Testis (tissue), 5 donors: ENCODE measurements at places on chromosomes 1 and 21.
A peak's percentile ranks its signal among the peaks of the same experiment; 100 is the strongest.

- no peaks in the 10 kb centered on the region for H3K27me3 ChIP-seq
- DNase-seq = no peak
- H3K36me3 ChIP-seq = no peaks in the 10 kb centered on the region
- H3K27ac ChIP-seq = no peak overlapping the region
- no peak overlapping the region for H3K4me3 ChIP-seq
Measured at GRCh38 chr1:229479660-229480399, 28.3 kb downstream of the NUP133 start.

DNA sequence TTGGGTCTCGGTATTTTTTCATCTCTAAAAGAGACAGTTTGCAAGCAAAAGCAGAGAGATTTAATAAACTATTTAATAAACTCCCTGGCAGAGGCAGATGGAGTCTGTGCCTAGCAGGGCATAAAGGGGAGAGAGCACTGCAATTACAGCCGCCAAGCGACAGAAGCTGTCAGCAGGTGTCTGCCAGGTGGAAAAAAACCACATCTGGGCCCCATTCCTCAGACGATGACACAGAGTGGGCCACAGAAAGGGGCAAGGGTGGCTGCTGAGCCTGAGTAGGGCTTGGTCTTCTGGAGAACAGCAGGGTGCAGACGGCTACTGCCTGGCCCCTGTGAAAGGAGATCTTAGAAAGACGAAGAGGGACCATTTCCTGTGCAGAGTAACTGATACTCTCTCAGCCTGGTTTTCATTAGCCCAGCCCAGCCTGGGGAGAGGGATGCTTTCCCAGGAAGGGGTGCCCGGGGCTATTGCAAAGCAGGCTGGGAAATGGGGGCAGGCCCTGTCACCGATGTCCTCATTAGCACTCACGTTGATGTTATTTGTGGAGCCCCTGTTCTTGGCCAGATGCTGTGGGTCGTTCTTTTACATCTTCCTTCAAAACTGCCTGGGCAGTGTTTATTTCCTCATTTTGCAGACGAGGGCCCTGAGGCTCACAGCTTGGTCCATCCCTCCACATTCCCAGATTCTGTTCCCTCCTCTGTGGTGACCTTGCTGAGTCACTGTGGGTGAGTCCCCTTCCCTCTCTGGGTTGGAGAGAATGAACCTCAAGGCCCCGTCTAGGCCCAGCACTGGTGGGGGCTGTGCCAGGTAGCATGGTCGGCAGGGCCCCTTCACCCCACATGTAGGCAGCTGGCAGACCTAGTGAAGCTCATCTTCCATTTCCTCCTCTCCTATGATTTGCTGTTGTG lies 472.7 kb downstream of the PTPRU start:
- H3K27ac ChIP-seq = no peak overlapping the region
- H3K36me3 ChIP-seq = no peaks in the 10 kb centered on the region
- no peaks in the 10 kb centered on the region for H3K27me3 ChIP-seq
- DNase-seq = no peak

GRCh38 chr1:117244306-117244705 lies 33.6 kb upstream of the VTCN1 start:
- no peaks in the 10 kb centered on the region for H3K36me3 ChIP-seq
- no peaks in the 10 kb centered on the region for H3K27me3 ChIP-seq
- H3K4me3 ChIP-seq = no peak overlapping the region
- peaks cover 4% of the 10 kb centered on the region for H3K4me1 ChIP-seq
- H3K27ac ChIP-seq = peak overlapping the region; percentile 50

DNA sequence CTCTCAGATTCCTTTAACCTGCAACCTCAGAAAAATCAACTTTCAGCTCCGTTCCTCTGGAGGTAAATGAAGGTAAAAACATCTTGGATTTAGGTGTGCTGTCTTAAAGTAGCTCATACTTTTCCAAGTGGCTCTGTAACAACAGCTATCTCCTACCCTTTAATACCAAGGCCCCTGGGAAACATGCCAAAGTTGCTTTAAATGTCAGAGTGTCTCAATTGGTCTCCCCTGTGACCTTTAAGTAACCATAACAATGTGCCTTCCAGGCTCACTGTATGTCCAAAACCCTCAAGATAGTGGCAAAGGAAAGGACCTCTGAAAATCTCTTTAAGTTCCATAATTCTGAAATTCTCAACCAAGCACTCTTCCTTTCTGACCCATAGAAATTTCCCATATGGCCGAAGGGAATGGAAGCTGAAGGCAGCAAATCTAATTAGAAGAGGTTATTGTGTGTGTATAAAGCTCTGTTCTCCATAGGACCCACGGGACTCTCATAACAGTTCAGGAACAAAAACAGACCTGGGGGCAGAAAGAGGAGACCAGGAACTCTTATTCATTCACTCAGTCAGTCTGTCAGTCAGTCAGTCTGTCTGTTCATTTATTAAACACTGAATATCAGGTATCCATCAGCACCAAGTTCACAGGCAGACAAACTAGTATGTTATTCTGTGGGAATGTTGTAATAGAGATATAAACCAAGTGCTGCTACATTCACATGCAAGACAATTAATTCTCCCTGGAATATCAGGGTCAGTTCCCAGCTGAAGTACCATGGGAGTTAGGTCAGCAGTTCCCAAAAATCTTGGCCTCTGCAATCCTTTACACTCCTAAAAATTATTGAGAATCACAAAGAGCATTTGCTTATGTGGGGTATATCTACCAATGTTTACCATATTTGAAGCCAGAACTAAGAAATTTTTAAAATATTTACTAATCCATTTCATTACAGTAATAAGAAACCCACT lies 19.1 kb downstream of the ASTN1 start:
- no peak for DNase-seq
- H3K27me3 ChIP-seq = no peaks in the 10 kb centered on the region
- no peak overlapping the region for H3K4me3 ChIP-seq
- H3K36me3 ChIP-seq = no peaks in the 10 kb centered on the region

GRCh38 chr1:181947441-181947840 lies 114.1 kb downstream of the ZNF648 start:
- no peak overlapping the region for H3K4me3 ChIP-seq
- H3K4me1 ChIP-seq = no peaks in the 10 kb centered on the region
- H3K36me3 ChIP-seq = no peaks in the 10 kb centered on the region
- DNase-seq = no peak
- H3K27ac ChIP-seq = no peak overlapping the region
